Stimulated activated CD4-positive, alpha-beta T cell treated with anti-CD3 and anti-CD28 coated beads, Interleukin-1b, Interleukin-23, amount 100 ng/mL, for 4 hours (primary cell): ENCODE measurements at places on chromosomes 5 and 9.
A peak's percentile ranks its signal among the peaks of the same experiment; 100 is the strongest.

DNA sequence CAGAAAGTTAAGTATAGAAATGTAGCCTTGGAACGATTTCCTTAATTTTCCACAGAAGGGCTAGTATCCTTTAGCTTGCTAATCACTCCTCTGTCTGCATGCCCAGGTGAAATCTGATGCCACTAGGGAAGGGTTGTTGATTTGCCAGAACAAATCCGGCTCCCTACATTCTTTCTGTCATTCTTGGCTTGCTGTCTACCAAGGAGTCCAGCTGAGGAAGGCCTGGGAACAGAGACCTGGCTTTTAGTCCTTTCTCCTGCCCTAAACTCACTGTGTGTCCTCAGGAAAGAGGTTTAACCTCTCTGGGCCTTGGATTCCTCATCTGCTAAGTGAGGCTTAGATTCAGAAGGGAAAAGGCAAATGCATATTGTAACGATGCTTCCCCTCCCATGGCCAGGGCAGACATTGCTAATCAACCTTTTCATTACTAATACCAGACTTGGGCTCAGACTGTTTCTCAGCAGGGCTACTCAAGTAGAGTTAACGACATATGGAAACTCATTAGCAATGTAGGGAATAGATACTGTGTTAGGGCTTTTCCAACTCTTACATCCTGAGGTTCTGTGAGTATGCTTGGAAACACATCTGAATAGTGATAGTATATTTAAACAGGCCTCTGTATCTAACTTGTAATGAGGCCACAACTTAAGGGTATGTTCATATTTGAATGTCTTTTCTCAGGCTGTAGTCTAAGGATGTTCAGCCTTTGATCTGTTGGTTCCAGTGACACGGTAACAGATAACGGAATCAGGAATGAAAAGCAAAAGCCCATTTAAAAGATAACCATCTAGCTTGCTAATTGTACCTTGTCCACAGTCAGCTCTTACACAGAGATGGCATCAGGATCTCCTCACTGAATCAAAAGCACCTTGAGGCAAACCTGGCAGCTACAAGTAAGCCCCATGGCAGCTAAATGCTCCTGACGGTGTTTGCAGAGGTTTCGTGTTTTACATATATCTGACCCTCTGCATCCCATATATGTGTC, 4.1 kb downstream of the GALNT10 start:
- no peak for DNase-seq

GRCh38 chr9:137368431-137369035, 54.4 kb downstream of the EXD3 start:
- no peak for DNase-seq

GRCh38 chr9:84804951-84805694, 135.6 kb downstream of the NTRK2 start:
- DNase-seq, result no peak

GRCh38 chr5:151424892-151425523, 22.4 kb upstream of the SLC36A1 start:
- no peak for DNase-seq

DNA sequence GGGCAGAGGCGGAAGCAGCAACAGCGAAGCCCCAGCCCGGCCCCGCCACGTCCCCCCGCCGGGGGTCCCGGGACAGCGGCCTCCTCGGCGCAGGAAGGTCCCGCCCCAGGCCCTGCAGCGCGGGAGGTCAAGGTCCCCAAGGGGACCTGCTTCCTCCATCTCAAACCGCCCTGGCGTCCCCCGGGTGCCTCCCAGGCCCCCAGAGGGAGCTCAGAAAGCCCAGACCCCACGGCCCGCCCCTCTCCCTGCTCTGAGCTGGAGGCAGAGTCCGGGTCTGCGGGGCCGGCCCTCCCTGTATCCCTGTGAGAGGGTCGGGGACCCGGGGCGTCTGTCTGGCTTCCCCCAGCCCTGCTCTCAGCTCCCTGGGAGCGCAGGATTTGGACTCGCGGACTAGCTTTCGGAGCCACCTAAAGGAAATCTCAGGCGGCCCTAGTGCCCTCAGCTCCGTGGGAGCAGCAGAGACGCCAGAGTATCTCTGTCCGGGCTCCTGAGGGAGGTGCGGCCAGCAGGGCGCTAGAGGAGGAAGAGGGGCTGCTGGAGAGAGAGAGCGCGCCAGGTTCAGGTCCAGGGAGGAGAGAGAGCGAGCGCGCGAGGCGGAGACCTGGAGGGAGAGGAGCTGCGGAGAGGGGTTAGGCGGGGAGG, 30.7 kb downstream of the EXOC3 start:
- DNase-seq, result peak; percentile 29

GRCh38 chr5:133932441-133933168, 35.8 kb downstream of the C5orf15 start:
- DNase-seq, result no peak

DNA sequence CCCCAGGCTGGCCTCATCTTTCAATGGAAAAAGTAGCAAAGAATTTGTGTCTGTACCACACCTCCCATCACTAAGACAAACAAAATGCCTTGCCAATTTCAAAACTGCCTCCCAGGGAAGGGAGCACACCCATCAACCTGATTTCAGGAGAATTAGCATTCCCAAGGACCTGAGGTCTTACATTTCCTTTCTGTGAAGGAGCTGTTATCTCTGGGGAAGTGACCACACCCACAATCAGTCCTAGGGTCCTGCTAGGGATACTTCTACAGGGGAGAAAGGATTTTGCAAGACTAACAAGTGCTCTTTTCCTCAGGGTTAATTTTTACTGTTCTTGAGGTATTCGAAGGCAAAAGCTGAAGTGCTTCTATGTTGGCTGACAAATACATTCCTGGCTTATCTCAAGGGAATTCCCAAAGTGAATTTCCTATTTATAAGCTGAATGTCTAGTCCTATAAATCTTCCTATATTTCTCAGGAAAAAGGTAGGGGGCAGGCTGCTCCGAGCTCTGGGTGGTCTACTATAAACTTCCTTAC, 97.4 kb upstream of the ITGA1 start:
- DNase-seq, result no peak

DNA sequence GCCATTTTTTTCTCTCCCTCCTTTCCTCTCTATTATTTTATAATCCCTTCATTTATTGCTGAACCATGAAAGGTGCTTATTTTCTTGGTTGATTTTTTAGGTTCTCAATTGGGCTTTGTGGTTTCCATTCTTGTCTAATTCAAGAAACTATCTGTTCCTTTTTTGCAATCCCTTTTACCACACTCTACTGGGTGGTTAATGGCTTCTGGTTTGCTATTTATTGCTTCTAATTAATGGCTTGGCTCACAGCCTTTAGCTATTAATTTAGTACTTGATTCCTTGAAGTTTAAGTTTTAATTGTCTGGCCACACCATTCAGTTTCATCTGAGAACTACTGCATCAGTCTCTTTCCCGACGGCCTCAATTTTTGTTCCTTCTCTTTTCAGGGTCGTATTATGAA, 5.6 kb downstream of the FRRS1L start:
- DNase-seq, result no peak

GRCh38 chr9:71897577-71897976, 13.4 kb downstream of the ABHD17B start:
- no peak for DNase-seq

- no peak for DNase-seq
These were observed 2.5 kb downstream of the IL33 start for GRCh38 chr9:6218099-6218502.

DNA sequence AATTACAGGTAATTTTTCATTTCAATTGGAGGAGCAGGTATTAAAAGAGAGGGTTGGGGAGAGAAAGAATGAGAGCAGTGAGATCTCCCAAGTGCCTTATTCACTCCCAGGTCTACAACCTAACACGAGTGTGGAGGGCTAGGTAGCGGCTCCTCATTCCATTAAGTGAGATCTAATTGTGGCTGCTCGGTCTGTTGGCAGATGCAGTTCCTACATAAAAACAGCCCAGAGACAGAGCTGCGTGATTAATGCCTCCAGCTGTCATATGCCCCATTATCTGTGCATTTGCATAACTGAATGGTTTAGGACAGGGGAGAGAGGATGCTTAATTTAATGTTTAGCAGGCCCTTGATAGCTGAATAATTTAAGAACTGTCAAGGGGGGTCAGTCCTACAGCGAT, 100.5 kb downstream of the PSAT1 start:
- DNase-seq, result no peak

- DNase-seq, result no peak
These were observed 472.8 kb downstream of the BRINP1 start for GRCh38 chr9:118896324-118897000.

GRCh38 chr9:108316630-108317029, 539.2 kb downstream of the ACTL7B start:
- DNase-seq, result no peak

DNA sequence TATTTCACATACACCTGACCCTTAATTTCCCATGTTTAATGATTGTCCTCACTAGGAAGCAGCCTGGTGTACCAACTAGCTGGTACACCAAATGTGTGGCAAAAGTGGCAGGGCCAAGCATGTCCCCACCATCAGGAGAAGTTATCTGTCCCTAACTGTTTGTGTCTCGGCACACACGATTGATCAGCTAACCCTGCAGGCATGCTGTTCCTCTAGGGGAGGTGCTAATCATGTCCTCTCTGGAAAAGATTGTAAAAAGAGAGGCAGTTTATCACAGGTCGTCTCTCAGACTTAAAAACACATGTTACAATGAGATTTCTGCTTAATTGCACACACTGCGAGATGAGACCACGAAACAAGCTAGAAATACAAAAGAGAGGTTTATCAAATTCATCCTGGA, 342.7 kb downstream of the DIRAS2 start:
- no peak for DNase-seq

DNA sequence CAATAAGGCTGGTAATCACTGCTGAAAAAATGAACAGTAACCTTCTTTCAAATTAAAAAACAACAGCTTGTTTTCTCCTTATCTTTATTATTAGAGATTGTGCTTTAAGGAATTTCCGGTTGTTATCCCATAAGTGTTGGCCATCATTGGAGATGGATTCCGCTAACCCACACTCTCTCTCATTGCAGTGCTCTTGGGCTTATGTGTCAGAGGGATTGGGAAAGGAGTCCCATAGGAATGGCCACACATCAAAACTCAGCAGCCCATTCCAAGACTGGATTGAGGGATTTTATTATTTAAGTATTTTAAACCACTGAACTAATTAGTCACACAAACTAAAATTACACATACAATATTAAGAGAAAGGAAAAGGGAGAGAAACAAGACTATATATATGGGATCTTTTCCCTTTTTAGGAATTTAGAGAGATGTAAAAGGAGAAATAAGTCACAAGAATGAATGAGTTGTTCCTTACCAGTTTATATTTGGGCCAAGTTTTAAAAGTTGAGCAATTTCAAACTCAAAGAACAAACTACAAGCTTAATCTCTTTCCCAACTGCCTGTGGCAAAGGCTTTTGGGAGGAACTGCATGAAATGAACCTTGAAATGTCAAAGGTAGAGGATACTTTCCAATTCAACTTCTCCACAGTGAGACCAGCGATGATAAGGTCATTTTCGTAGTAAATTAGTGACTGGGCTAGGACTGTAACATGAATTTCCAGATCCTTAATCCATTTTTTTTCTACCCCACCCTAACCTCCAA, 2.4 kb downstream of the SPINK6 start:
- no peak for DNase-seq

GRCh38 chr9:97567182-97567893, 65.8 kb downstream of the TSTD2 start:
- no peak for DNase-seq

DNA sequence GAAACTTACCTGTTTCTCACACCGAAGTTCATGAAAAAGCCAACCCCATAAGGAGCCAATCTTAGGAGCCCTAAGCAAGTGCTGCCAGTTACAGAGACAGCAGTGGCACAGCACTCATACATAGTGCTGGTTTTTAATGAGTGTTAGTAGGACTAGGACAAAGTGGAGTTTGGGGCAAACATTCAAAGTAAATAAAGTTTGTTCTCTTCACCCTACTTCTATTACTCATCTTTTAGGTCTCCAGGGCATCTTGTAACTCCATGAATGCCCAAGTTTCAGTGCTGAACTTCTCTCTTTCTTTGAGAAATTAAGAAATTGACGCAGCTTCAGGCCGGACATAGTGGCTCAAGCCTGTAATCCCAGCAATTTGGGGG, 584.7 kb downstream of the EBF1 start:
- no peak for DNase-seq
